Activated CD4-positive, alpha-beta T cell treated with anti-CD3 and anti-CD28 coated beads for 36 hours (primary cell): ENCODE measurements at places on chromosomes 3 and 15. TPM values are rescaled to one million over a fixed set of nuclear protein-coding genes. Genes with fewer than 3 reads are reported as not detected.

DNA sequence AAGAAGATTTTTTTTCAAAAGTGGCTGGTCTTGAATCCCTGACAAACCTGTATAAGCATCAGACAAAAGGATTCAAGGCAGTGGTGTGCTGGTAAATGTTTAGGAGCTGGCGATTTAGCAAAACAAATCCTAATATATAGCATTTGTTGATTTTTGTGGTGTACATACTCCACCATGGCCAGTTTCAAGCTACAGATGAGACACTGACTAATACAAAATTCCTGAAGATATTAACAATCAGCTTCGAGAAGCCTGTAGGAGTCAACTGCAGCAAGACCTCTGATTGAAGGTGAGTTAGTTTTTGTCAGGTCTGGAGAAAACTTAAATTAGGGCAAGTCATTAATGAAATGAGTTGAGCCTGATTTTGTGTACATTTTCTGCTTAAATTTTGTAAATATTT lies 6.7 kb downstream of the STRIT1 start:
- DNase-seq = no peak

DNA sequence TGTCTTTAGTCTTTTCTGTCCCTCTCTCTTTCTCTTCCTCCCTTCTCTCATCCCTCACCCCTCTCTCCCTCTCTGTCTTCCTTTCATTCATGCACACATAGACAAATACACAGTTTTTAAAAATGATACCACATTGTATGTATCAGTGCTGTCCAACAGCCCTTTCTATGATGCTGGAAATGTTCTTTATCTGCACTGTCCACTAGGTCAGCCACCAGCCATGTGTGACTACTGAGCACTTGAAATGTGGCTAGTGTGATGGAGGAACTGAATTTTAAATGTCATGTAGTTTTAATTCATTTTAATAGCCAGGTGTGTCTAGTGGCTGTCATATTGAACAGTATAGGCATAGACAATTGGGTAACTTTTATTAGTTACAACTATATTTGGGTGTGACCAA lies 34.9 kb downstream of the COL6A5 start:
- DNase-seq = no peak

DNA sequence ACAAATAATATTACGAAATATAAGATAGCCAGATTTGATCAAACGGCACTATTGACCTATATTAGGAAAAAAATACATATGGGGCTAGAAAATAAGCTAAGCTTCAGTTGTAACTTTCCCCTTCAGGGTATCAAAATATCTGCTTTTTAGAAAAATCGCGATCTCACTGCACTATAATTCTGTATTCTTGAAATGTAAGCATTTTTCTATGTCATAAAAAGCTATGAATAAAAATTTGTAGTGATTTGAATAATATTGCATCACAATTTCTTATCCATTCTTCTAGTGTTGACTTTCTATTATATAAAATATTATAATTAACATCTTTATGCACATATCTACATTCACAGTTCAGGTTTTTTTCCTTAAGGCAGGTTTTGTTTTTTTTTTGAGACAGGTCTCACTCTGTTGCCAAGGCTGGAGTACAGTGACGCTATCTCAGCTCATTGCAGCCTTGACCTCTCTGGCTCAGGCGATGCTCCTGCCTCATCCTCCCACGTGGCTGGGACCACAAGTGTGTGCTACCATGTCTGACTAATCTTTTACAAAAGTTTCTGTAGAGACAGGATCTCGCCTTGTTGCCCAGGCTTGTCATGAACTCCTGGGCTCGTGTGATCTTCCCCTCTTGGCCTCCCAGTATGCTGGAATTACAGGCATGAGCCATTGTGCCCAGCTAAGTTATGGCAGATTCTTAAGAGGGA lies 21.6 kb downstream of the EMC4 start:
- DNase-seq = peak; percentile 45

GRCh38 chr15:63507878-63508818 lies 3.8 kb downstream of the USP3 start:
- no peak for DNase-seq

SRGAP3 gene
- 1.2 TPM for total RNA-seq

DNA sequence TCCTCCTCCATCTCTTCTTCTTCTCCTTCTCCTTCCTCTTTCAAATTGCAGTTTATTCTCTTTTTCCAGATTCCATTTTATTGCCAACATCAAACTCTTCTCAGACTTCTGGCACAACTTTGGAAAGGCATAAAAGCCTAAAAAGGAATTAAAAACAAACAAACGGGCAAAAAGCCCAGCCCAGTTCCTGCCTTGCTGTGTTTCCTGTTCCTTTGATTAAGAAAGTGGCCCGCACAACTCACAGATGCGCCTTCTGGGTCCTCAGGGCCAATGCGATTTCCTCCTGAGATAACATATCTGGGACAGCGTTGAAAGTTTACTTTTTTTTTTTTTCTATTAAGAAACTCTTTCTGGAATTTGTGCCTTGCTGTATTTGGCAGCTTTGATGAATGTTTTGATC lies 158.7 kb upstream of the UBE3A start:
- no peak for DNase-seq

ALG1L2 gene
- not detected for total RNA-seq

DNA sequence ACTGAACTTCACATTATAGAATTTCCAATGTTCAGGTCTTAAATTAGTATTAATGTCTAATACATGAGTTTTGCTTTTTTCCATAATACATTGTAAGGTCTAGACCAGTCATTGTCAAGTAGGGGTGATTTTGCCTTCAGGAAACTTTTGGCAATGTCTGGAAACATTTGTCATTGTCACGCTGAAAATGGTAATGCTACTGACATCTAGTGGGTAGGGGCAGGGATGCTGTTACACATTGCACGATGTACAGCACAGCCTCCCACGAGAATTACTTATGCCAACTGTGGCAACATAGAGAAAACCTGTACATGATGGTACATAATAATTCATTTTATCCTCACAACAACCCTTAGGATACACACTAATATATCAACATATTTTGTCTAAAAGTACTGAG lies 384.1 kb downstream of the CADM2 start:
- no peak for DNase-seq

ADAMTSL3 gene
- not detected for total RNA-seq

DNA sequence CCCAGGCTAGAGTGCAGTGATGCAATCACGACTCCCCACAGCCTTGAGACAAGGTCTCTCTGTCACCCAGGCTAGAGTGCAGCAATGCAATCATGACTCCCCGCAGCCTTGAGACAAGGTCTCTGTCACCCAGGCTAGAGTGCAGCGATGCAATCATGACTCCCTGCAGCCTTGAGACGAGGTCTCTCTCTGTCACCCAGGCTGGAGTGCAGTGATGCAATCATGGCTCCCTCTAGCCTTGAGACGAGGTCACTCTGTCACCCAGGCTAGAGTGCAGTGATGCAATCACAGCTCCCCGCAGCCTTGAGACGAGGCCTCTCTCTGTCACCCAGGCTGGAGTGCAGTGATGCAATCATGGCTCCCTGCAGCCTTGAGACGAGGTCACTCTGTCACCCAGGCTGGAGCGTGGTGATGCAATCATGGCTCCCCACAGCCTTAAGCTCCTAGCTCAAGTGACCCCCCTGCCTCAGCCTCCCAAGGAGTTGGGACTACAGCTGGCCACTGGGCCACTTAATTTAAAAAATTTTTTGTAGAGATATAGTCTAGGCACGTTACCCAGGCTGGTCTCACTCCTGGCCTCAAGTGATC lies 26.1 kb downstream of the TFRC start:
- DNase-seq = no peak

- DNase-seq = no peak
Measured at GRCh38 chr15:66161108-66161507, 92.4 kb downstream of the MEGF11 start.

SLC2A2 gene
- not detected for total RNA-seq

DNA sequence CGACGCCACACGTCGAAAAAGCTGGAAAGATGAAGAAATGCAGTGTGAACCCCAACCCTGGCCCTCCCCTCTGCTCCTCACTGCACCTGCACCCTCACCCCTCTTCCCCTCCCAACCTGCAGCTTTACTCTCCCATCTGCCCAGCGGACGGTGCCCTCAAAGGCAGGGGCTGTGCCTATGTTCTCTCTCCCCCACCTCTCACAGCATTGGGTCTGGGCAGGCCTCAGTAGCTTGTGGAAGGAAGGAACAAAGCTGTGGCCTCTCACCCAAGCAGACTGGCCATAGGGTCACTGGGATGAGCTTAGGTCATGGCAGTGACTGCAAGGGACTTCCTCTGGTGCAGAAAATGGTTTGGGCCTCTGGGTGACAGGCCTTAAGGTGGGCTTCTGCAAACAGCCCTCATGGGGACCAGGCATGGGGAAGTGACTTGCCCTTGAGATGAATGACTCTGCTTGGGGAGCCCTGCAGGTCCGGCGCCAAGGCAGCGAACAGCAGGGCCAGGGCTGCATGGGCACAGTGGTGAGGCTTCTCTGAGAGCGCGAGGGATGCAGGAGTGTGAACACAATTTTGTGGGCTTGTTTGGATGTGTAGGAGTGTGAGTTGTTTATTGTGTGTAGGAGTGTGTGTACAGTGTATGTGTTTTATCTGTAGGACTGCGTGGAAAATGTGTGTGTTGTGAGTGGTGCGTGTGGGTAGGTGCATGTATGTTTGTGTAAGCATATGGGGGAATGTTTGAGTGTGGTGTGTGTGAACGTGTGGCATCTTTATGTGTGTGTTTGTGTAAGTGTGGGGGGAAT lies 29.2 kb downstream of the SRPRB start:
- DNase-seq = no peak

MESP1 gene
- 4.6 TPM for total RNA-seq

GRCh38 chr3:161475905-161476304 lies 20.7 kb upstream of the OTOL1 start:
- DNase-seq = no peak

SLC28A1 gene
- total RNA-seq = not detected

GRCh38 chr15:82549199-82549665 lies 9.0 kb upstream of the RPS17 start:
- DNase-seq = no peak

DNA sequence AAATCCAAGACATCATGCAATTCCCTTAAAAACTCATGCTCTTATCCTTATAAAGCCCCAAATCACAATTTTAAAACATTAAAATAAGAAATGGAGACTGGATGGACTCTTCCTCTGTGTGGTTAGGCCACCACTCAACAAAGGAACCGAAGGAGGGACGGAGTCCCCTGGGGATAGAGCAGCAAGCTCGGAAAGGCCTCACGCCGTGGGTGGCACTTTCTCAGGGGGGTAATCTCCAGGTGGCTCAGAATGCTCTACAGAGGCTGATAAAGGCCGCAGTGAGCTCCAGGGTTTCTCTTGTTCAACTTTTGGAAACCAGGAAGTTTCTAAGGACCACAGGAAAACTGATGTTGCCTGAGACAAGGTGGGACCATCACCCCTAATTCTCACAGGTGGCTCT lies 23.2 kb downstream of the CCR9 start:
- DNase-seq = no peak

DNA sequence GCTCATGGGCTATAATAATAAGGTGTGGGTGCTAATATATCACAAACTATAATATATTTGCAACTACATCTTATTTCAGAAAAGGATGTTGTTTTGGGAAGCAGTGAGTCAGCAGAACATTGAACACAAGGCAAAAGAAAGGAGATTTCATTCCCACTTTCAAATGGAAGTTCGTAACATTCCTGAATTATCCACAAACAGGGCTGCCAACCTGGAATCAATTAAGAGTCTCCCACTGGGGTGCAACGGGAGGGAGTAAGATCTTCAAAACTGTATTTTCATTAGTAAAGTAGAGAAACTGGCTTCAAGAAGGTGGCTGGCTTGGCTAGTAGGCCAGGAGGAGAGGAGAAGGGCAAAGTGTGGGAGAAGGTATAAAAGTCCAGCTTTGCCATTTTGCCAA lies 479.6 kb downstream of the CNTN3 start:
- DNase-seq = no peak

TARS3 gene
- 10.3 TPM for total RNA-seq

GABRA5 gene
- total RNA-seq = not detected

DNA sequence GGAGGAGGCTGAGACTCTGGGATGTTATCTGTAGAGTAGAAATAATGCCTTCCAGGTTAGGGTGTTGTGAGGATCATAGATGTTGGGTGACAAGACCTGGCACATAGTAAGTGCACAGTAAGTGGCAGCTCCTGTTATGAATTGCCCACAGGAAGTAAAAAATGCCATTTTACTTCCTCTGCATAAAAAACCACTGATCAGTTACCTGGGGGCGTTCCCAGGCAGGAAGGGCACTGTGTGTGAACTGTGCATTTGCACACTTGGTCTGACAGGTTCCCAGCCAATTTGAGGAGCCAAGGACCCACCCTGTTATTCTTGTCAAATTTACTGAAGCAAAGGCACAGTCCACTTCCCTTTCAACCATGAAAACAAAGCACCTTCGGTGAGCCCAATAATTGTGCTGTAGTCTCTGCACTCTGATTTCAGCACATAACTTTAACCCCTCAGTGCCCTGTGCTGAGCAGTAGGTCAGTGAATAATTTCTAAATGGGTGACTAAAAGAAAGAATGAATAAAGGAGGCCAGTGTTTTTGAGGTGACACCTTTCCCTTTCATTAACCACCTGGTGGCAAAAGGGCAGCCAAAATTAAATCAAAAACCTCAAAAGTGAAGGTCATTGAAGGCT lies 85.8 kb upstream of the ARHGEF3 start:
- peak; percentile 63 for DNase-seq

CFAP100 gene
- not detected for total RNA-seq

GRCh38 chr3:188497021-188497420 lies 343.1 kb downstream of the LPP start:
- DNase-seq = no peak

- DNase-seq = no peak
Measured at GRCh38 chr3:152564459-152564858, 270.5 kb upstream of the P2RY1 start.

DNA sequence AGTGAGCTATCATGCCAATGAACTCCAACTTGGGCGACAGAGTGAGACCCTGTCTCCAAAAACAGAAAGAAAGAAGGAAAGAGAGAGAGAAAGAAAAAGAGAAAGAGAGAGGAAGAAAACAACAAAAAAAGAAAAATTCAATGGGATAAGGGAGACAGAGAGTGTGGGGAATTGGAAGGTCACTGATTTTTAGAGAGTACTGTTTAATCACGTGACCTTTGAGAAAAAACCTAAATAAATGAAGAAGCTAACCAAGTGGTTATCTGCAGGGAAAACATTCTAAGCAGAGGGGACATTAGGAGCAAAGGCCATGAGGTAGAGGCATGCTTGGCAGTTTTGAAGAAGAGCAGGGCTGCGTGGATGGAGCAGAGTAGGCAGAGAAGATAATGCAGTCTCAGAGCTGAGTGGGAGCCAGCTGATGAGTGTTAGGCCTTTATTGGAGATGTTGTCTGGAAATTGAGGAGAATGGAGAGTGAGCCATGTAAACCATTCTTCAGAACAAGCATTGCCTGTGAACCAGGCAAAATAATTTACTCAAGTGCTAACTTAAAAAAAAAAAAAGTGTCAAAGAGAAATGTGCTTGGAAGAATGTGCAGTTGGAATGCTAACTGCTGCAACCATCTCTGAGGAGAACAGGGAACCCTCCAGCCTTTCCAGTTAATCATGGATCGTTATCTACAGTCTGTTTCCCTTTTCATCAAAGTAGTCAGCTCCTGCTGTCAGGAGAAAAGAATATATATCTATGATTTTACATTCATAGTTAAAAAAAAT lies 377.3 kb upstream of the SEMA6D start:
- no peak for DNase-seq

GRCh38 chr15:31021067-31021665 lies 29.7 kb upstream of the MTMR10 start:
- DNase-seq = no peak
